H9 (cell line): ENCODE measurements at places on chromosomes 13 and 19.

GRCh38 chr13:113166266-113166665, 7.8 kb downstream of the PROZ start:
- no peak for DNase-seq

DNA sequence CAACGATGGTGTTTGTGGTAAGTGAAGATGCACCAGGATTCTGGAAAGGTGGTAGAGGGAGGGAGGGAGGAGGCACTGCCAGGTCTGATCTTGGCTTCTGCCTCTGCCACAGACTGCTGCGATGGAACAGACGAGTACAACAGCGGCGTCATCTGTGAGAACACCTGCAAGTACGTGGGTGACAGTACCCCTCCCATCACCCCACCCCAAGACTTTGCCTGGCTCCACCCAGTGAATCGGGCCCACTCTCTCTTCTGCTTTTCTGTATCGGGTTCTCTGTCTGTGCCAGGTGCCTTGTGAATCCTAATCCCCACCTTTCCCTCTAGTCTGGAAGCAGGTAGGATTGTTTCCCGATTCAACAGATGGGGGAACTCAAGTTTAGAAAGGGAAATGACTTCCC, 2.5 kb downstream of the PRKCSH start:
- DNase-seq: no peak

DNA sequence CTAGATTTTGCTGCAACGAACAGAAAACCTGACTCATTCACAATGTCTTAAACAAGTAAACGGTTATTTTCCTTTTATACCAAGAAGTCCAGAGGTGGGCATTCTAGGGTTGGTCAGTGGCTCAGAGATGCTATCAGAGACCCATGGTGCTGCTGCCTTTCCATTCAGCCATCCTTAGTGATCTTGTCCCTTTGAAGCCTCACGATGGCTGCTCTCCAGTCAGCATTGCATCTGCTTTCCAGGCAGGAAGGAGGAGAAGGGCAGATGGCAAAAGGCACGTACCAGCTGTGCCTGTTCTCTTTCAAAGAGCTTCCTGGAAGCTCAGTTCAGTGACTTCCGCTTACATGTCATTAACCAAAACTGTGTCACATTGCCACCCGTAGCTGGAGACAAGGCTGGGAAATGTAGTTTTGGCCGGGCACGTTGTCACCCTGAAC, 30.1 kb downstream of the WDFY2 start:
- DNase-seq: no peak

GRCh38 chr19:38547421-38547820, 70.3 kb downstream of the MAP4K1 start:
- DNase-seq: no peak

GRCh38 chr13:95603887-95604555, 40.5 kb downstream of the DZIP1 start:
- no peak for DNase-seq

GRCh38 chr19:46618670-46619231, 6.1 kb downstream of the PTGIR start:
- DNase-seq: no peak

DNA sequence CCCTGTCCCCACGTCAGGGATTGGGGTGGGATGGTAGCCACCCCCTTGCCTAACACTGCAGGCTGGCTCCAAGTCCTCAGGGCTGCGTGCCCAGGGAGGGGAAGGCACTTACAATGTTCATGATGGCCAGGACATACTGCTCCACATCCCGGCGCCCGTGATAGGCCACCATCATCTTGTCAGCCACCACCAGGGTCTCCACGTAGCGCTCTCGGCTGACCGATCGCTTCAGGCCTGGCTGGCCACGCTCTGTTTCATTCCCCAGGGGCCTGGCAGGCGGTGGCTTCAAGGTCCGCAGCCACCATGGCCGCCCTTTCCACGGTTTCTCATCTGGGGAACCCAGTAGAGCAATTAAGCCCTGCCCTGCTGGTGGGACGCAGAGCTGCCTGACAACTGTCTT, 9.7 kb downstream of the ADAMTS10 start:
- DNase-seq: no peak

GRCh38 chr13:33015791-33016323, 366 bp upstream of the KL start:
- peak; percentile 44 for DNase-seq

DNA sequence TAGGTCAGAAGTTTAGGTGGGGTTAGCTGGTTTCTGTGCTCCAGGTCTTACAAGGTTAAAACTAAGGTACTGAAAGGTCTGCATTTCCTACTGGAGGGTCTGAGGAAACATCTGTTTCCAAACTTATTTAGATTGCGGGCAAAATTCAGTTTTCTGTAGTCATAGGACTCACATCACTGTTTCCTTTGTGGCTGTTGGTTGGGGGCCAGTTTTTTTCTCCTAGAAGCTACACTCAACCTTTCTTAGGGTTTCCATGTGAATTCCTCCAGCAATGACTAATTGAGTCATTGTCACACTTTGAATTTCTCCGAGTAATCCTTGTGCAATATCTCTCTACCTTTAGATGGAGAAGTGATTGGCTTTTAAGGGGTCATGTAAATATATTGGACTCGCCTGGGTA, 773.4 kb upstream of the SLITRK1 start:
- DNase-seq: no peak

GRCh38 chr19:12703046-12703445, 6.6 kb upstream of the FBXW9 start:
- DNase-seq: peak; percentile 95

DNA sequence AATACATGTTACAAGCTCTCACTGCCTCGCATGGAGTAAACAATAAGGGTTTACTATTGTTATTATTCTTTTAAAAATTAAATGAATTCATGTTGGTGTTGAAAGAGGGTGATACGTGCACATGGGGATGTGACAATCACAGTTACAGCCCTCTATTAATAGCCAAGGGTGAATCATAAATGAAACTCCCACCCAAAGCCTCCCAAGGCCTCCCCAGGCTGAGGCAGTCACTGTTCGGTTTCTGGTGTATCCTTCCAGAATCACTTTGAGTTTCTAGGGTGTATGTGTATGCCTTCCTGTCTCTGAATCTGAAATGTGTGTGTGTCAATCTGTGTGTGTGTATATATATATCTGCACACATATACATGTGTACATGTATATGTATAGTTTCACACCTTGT, 73.4 kb downstream of the AKAP11 start:
- no peak for DNase-seq

- DNase-seq: no peak
These were observed 1.6 kb downstream of the USF2 start for GRCh38 chr19:35270381-35270811.

GRCh38 chr19:29622166-29623070, 16.3 kb downstream of the POP4 start:
- peak; percentile 62 for DNase-seq

DNA sequence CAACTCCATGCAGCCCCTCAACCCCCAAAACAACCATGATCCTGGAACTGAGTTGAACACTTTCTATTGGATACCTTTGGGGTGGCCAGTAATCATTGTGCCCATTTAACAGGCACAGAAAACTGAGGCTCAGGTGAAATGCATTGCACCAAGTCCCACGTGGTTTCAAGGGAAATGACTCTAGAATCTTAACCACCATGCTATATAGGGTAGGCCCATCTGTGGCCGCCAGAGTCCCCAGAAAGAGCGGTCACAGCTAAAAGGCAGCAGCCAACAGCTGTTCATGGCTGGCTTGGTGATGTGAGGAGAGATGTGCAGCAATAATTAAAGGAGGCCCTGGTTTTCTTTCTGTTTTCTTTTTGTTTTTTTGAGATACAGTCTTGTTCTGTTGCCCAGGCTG, 2.6 kb downstream of the CNN1 start:
- DNase-seq: no peak

DNA sequence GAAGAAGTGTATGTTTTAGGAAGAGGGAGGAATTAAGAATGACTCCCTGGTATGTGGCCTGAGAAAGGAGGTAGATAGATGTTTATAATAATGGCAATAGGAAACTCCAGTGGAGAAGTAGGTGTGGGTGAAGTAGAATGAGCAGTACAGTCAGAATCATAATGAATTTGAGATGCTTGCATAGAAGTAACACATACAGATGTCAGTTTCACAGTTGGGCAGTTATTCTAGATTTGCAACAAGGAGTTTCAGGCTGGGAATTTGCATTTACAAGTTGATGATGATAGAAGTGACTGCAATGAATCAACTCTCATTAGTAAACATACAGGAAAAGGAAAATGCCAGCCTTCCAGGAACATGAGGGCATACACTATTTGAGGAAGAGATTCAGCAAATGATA, 149.0 kb downstream of the SLITRK1 start:
- DNase-seq: no peak

GRCh38 chr19:495402-496111, 729 bp upstream of the MADCAM1 start:
- DNase-seq: peak; percentile 86

DNA sequence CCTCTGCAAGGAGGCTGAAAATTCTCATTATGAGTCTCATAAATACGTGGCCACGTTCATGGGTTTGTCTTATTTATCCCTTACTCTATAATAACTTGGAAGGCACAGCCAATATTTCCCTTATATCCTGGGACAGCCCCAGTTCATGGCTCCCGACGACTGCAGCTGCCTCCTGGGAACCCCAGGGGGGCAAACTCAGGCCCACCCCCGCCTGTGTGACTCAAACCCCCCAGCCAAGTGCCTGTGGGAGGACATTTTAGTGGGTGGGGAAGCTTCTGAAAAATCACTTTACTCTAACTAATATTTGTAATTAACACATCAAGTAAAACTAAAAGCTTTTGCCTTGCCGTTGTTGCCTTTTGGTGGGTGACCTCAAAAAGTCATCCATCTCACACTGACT, 14.3 kb downstream of the RASA3 start:
- DNase-seq: no peak

DNA sequence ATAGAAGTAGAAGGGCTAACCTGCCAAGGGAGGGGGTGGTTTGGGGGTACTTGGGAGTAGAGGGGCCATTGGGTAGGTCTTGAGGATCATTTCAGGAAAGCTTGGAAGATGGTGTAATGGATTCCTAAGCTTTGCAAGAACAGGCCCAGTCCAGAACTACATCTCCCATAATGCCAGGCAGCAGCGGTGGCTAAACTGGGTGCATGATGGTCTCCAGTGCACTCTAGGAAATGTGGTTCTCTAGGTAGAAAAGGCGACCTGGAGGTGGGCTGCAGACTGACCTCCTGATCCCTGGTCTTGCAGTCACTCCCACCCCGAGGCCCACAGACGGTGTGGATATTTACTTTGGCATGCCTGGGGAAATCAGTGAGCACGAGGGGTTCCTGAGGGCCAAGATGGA, 3.8 kb downstream of the APLP1 start:
- DNase-seq: no peak

GRCh38 chr13:94917824-94918223, 205.5 kb upstream of the SOX21 start:
- DNase-seq: peak; percentile 40

- no peak for DNase-seq
These were observed 9.1 kb upstream of the TLE2 start for GRCh38 chr19:3038214-3038613.

- no peak for DNase-seq
These were observed 12.5 kb downstream of the ARRDC2 start for GRCh38 chr19:18020212-18021085.

GRCh38 chr13:97240788-97241734, 18.9 kb downstream of the MBNL2 start:
- no peak for DNase-seq

GRCh38 chr19:6706633-6706958, 13.9 kb downstream of the C3 start:
- DNase-seq: no peak

- DNase-seq: no peak
These were observed 23.0 kb upstream of the OXGR1 start for GRCh38 chr13:97017322-97017721.

DNA sequence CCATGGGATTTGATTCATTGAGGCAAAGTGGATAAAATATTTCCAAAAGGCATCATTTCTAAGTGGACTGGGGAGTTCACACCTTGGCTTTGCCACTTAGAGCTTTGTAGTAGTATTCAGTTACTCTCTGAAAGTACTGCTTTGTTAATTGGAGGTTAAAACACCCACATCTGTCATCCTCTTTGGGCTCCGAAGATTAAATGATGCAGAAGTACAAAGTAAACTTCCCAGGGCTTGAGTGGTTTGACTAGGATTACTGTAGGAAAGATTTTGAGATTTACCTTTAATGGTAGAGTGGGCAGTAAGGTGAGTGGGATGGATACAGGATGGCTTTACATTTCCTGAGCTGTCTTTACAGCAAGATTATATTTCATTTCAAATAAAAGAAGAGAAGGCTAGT, 42.4 kb downstream of the WASF3 start:
- DNase-seq: no peak

GRCh38 chr19:54231077-54231931, 8.5 kb upstream of the LILRB3 start:
- peak; percentile 95 for DNase-seq

DNA sequence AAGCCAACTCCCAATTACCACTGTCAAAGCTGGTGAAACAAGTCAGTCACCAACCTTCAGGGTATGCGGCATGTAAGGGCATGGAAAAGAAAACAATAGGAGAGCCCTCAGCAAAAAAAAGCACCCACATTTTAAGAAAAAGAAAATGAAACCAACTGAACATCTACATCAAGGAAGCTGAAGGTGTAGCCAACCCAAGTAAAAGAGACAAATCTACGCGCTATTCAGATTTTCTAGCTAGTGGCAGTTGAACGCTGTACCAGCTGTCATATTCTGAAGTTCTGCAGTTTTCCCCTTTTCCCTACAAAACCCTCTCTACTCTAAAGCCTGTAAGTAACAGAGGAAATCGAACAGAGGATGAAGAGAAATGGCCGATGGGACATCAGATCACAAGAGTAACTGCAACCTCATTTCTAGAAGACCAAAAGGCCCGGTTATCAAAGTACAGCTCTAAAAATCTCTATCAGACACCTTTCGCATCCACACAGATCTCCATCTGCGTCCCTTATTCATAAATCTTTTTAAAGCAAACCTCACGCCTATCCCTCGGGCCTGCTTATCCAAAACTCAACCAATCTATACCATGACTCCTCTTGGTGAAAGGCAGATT, 1.4 kb downstream of the MYCBP2 start:
- no peak for DNase-seq

- no peak for DNase-seq
These were observed 30.6 kb upstream of the SLC7A10 start for GRCh38 chr19:33256261-33256660.

- no peak for DNase-seq
These were observed 10.9 kb downstream of the PEG3 start for GRCh38 chr19:56829596-56829995.

DNA sequence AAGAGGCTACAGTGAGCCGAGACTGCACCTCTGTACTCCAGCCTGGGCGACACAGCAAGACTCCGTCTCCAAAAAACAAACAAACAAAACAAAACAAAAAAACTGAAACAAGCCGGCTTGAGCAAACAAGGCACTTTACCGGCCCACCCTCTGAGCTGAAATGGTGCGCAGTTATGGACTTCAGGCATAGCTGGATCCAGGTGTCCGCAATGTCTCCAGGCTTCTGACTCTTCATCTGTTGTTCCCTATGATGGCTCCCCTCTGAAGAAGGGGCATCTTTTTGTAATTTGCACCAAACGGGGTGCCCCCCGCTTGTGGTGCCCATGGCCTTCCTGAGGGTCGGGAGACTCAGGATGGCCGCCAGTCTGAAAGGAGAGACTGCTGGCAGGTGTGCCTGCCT, 6.2 kb downstream of the C2CD4C start:
- DNase-seq: peak; percentile 15
